ENCODE measurements at places on chromosomes 3 and 15.

- no peak for DNase-seq
These were observed 11.9 kb upstream of the TKT start for GRCh38 chr3:53267766-53268165.

GRCh38 chr3:54123003-54123775 is 837 bp downstream of the CACNA2D3 start:
- DNase-seq = no peak

DNA sequence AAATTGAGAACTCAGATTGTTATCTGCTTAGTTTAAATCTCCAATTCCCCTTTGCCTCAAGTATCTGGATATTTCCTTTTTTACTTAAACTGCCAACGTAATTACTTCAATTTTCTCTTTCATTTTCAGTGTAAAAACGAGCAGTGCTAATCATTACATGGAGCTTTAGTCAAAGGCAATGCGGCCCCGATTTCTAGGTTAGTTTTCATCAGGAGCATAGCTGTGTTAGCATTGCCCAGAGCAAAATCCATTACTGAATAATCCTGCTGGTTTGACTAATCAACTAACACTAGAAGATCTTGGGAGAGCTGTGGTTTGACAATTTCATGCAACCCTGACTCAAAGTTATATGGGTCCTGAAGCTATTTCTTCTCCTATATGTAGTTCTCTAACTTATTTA is 46.2 kb downstream of the ZPLD1 start:
- DNase-seq = no peak

DNA sequence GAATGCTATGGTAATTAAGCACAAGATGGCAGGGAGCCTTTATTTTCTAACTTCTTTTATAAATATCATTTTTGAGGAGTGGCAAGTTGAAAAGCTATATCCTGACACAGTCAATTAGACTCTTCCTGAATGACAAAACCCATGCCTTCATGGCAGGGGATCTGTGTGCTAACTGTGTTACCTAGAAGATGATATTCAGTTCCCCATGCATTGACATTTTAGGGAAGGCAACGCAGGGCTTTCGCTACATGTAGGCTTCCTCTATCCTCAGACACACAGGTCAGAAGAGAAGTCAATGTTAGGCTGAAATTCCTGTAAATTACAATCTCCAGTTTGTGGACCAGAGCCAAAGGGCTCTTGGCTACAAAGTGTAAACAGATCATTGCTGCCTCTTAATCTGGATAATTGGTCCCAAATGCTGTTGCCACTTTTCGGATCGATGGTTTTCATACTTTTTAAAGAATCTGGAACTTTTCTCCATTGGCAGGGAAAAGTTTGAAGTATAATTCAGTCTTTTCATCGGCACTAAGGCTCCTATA is 22.6 kb upstream of the NR2F2 start:
- DNase-seq = no peak

GRCh38 chr15:66865622-66866611 is 163.9 kb downstream of the SMAD6 start:
- peak; percentile 91 for DNase-seq

DNA sequence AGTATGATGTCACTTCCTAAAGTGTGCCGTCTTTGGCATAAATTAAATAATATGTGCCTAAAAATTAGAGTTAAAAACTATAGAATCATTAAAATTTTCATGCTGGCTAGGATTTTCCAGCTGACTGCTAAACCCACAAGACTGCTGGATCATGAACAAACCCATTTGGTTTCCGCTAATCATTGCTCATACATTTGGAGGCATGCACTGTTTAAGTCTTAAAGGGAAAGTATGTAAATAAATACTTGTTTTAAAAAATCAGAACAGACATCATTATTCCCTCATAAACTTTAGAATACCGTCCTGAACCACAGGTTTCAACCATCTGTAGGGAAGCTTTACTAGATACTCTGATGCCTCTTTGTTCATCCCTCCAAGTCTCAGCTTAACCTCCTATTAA is 26.5 kb downstream of the ATP6V1A start:
- no peak for DNase-seq

- DNase-seq = no peak
These were observed 178.6 kb downstream of the ADAMTS9 start for GRCh38 chr3:64509206-64509605.

All from SIG-M5 (cell line).